Osteoblast (primary cell): ENCODE measurements at places on chromosomes 1 and 21. TPM values are rescaled to one million over a fixed set of nuclear protein-coding genes. Genes with fewer than 3 reads are reported as not detected.

NEGR1 gene
- 18.1 and 22.7 TPM in 2 replicates for total RNA-seq

E2F2 gene
- total RNA-seq = under 0.01 and 0.29 TPM in 2 replicates

- no peaks in the 10 kb centered on the region for H3K27me3 ChIP-seq
- peak; percentile 37 for DNase-seq
- H3K4me1 ChIP-seq = peaks cover 45% of the 10 kb centered on the region
- H3K36me3 ChIP-seq = no peaks in the 10 kb centered on the region
Measured at GRCh38 chr1:24411963-24412362, 1.6 kb downstream of the STPG1 start.

DNA sequence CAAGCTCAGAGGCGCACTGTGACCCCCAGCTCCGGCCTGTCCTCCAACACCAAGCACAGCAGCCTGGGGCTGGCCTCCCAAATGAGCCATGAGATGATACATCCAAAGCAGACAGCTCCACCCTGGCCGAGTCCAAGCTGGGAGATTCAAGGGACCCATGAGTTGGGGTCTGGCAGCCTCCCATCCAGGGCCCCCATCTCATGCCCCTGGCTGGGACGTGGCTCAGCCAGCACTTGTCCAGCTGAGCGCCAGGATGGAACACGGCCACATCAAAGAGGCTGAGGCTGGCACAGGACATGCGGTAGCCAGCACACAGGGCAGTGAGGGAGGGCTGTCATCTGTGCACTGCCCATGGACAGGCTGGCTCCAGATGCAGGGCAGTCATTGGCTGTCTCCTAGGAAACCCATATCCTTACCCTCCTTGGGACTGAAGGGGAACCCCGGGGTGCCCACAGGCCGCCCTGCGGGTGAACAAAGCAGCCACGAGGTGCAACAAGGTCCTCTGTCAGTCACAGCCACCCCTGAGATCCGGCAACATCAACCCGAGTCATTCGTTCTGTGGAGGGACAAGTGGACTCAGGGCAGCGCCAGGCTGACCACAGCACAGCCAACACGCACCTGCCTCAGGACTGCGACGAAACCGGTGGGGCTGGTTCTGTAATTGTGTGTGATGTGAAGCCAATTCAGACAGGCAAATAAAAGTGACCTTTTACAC, 29.1 kb downstream of the SLC19A1 start:
- no peaks in the 10 kb centered on the region for H3K36me3 ChIP-seq
- H3K4me1 ChIP-seq = no peaks in the 10 kb centered on the region
- DNase-seq = no peak
- H3K27ac ChIP-seq = no peak overlapping the region
- H3K4me3 ChIP-seq = no peak overlapping the region

GRCh38 chr21:43701936-43702784, 16.8 kb upstream of the PDXK start:
- peaks cover 3% of the 10 kb centered on the region for H3K27me3 ChIP-seq
- DNase-seq = peak; percentile 29
- no peak overlapping the region for H3K4me3 ChIP-seq
- peaks cover 6% of the 10 kb centered on the region for H3K4me1 ChIP-seq
